ENCODE measurements at places on chromosomes 11 and 22.

GRCh38 chr22:37273846-37274225, 8.5 kb upstream of the CYTH4 start:
- no peak for DNase-seq

DNA sequence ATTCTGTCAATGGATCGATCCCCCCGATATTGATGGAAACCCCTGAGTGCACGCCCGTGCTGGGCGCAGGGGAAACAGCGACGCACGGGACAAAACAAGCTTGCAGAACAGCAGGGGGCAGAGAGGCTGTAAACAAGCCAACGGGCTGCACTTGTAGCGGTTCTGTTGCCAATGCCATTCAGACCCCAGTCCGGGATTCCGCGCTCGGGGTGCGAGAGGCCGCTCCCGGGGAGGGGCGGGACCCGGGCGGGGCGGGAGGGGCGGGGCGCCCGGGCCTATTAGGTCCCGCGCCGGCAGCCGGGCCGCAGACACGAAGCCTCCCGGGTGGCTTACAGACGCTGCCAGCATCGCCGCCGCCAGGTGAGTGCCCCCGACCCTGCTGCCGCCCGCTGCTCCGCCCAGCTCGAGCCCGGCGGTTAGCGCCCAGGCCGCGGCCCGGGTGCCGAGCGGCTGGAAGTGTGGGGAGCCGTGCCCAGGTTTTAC, at the start of gene BIK:
Gene BIK, plus strand, starts transcription at position 307 of the 483 bp plus-strand sequence. CDS start 13,273 bp downstream, outside the sequence.
- DNase-seq, result peak; percentile 19

DNA sequence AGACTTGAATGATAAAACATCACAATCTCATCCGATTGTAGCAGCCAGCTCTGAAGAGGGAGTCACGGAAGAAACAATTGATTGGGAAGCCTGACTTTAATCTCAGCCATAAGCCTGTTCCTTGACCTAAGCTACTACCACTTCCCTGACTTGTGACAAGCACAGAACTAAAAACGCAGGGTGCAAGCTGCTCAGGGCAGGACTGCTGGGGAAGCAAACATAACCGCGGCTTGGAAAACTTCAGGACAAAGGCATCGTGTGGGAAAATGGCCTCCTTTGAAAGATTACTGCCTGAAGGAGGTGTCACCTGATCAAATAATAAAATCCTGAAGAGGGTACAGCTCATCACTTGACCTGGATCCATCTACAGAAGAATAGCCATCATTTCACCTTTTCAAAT, 595.3 kb upstream of the CADM1 start:
- DNase-seq, result no peak

GRCh38 chr22:25564979-25565677, 653 bp downstream of the GRK3 start:
- DNase-seq, result no peak

- no peak for DNase-seq
These were observed 45.4 kb downstream of the GRAMD1B start for GRCh38 chr11:123475469-123475868.

DNA sequence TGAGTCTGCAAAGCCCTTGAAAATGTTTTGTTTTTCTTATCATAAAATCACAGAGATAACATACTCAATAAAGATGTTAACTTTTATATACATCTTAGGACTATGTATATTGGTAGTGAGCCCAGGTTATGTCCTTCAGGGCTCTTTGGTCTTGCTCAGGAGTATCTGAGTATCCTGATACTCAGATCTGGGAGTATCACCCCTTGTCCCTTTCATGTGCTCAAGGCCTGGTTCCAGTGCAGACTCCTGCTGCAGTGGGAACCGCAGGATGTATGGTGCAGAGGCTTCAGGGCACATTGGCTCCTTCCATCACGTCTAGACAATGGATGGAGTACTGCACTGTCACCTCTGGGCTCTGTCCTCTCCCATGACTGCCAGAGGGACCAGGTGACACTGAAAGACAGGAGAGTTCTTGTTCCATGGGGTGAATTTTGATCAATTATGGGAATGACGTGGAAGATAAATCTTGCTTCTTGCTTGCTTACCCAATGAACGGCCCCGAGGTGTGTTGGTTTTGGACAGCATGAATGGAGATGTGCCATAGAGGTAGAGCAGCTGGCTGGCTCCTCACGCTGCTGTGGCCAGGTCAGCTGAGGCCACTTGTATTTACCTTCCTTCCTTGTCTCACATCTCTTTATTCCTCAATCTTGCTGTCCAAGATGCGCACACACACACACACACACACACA, 215.5 kb downstream of the ARHGAP42 start:
- DNase-seq, result no peak

DNA sequence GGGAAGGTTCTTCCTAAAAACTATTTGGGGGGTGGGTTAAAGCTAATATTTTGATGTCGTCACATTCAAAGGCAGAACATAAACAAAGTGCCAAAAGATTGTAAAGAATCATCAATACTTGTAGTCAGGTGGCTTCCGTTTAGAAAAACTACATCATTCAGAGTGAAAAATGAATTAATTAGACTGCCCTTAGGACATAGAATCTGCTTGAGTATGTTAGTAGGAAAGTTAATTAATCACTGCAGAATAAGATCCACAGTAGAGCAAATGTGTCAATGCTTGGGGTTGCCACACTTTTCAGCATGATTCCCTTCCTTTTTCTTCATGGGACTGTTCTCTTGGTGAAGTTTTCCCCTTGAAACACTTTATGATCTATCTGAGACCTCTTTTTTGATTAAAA, 166.8 kb upstream of the MTNR1B start:
- DNase-seq, result no peak

GRCh38 chr11:6354651-6355485, 34.6 kb upstream of the CAVIN3 start:
- no peak for DNase-seq

- no peak for DNase-seq
These were observed 1.2 kb downstream of the PGAP2 start for GRCh38 chr11:3809624-3809928.

DNA sequence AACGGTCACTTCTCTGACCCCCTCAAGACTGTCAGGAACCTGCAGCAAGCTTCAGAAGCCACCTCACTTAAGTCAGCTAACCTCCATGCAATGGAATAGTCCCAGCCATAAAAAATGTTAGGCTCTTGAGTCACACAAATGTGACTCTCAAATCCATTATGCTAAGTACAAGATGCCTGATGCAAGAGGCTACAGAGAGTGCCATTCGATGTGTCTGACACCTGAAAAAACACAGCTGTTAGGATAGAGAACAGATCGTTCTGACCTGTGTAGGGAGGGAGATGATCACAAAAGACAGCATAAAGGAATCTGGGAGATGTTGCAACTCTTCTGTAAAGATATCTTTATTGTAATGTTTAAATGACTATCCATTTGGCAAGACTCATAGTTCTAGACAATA, 712.4 kb downstream of the TBC1D22A start:
- no peak for DNase-seq

- no peak for DNase-seq
These were observed 274.8 kb downstream of the NTM start for GRCh38 chr11:131645237-131645636.

GRCh38 chr11:6653097-6653496, 2.5 kb downstream of the DCHS1 start:
- no peak for DNase-seq
